ENCODE measurements at places on chromosomes 3 and 15.

DNA sequence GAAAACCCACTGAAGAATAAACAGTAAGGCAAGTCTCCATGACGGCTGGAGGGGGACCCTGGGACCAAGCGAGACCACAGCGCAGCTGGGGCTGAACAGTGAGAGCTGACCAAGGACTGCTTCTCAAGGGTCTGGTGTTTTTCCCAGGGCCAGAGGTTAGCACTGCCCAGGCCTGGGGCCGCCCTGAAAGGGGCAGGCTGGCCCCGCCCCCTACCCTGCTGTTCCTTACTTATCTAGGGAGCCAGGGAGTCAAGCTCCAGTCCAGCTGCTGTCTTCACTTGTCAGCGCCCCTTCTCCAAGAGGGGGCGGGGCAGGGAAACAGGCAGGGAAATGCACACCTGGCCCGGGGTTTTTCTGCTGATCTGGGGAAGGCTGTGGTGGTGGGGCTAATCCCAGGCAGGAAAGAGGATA is 51.6 kb upstream of the HACD2 start:
- DNase-seq = no peak

- no peak for DNase-seq
These were observed 17.5 kb downstream of the IL1RAP start for GRCh38 chr3:190531406-190531805.

GRCh38 chr15:56886363-56886931 is 32.0 kb upstream of the TCF12 start:
- DNase-seq = no peak

DNA sequence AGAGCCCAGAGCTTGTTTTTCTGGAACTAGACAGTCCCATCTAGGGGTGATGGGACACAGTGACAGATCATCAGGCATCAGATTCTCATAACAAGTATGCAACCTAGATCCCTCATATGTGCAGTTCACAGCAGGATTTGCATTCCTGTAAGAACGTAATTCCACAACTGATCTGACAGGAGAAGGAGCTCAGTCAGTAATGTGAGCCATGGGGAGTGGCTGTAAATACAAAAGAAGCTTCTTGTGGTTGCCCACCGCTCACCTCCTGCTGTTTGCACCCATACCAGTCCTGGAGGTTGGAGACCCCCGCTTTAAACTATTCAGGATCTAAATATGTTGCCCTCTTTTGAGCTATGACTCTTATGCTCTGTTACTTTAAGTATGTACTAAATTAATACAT is 167.3 kb downstream of the ALCAM start:
- no peak for DNase-seq

GRCh38 chr3:5011555-5012256 is 32.5 kb downstream of the BHLHE40 start:
- no peak for DNase-seq

DNA sequence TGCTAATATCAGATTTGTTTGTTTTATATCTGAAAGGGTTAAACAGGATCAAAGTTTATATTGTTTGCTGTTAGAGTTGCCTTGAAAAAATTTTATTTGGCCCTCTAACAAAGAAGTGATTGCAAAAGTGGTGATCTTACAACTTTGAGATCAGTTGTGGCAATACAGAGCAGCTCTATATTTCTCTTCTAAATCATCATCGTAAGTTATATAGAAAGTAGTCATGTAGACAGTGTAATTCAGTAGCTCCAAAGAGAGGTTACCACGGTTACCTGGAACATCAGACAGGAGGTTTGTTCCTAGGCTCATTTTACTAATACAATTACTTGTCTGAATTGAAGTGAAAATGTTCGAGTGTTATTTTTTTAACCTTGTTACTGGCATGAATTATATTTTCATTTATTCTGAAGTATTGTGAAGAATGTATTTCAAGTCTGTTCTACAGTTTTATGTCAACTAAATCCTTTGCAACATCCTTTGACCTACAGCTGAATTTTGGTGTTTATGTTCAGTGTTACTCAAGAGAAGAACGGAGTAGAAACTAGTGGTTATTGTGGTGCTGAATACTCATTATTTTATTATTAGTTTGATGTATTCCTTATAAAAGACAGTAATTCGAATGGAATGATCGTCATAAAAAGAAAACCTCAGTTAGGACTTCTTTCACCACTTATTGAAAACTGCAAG is 214.2 kb downstream of the NAALADL2 start:
- no peak for DNase-seq

- no peak for DNase-seq
These were observed 98.6 kb downstream of the RPL39L start for GRCh38 chr3:187040516-187041361.
